ENCODE measurements at places on chromosomes 3 and 15. TPM values are rescaled to one million over a fixed set of nuclear protein-coding genes. Genes with fewer than 3 reads are reported as not detected.

DNA sequence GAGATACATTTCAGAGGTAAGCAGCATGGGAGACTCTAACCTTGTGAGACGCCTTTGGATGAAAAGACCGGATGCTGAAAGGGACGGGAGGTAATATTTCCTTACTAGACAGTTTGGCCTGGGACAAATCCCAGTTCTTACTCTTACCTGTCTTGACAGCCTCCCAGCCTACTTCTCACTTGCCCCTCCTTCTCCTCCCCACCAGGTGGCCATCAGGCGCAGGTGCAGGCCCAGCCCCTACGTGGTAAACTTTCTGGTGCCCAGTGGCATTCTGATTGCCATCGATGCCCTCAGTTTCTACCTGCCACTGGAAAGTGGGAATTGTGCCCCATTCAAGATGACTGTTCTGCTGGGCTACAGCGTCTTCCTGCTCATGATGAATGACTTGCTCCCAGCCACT lies 6.3 kb downstream of the HTR3D start:
- DNase-seq: no peak

DNA sequence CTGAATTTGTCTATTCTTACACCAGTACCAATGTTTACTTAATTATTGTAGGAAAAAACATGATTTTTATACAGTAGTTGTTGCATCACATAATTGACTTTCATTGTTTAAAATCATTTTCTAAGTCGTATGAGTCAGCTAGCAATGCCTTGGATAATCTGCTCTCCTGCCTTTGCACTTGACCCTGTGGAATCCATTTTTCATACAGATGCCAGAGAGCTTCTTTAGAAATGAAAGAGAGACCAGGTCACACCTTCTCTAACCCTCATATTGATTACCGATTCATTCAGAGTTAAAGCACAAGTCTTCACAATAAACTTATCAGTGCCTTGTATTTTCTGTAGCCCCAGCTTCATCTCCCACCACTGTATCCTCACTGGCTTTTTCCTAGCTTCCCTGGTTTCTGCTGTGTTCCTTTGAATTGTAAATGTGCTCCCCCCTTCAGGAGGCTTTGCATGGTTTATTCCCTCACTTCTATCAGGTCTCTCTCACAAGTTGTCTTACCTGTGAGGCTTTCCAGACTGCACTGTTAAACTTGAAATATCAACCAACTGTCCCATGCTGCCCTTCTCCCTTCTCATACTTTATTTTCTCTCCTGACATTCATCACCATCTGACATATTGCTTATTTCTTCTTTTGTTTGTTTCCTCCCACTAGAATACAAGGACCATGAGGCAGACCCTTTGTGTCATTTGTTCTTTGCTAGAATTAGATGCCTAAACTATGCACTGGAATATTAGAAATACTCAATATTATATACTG lies 662.0 kb upstream of the GBE1 start:
- DNase-seq: no peak

DNA sequence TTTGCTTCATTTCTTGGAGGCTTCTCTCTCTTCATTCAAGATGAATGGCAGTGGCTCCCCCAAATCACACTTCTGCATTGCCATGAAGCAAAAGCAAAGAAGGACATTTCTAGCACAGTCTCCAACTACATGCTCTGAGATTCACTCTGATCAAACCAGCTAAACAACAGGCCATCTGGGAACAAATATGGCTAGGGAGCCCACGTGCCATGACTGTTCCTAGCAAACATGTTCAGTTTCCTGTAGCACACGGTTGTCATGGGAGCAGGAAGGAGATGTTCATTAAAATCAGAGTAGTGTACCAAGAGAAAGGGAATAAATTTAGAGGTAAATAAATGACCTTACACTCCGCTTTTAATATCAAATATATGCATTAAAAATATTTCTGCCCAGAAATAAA lies 327.3 kb downstream of the GBE1 start:
- no peak for DNase-seq

CNTN4 gene
- polyA plus RNA-seq: not detected
